ENCODE measurements at places on chromosomes 3 and 15. TPM values are rescaled to one million over a fixed set of nuclear protein-coding genes. Genes with fewer than 3 reads are reported as not detected.

- DNase-seq = peak; percentile 85
These were observed 53.2 kb downstream of the LHFPL4 start for GRCh38 chr3:9500108-9501050.

GRCh38 chr3:46852839-46853355 lies 10.3 kb downstream of the MYL3 start:
- DNase-seq = peak; percentile 41

DNA sequence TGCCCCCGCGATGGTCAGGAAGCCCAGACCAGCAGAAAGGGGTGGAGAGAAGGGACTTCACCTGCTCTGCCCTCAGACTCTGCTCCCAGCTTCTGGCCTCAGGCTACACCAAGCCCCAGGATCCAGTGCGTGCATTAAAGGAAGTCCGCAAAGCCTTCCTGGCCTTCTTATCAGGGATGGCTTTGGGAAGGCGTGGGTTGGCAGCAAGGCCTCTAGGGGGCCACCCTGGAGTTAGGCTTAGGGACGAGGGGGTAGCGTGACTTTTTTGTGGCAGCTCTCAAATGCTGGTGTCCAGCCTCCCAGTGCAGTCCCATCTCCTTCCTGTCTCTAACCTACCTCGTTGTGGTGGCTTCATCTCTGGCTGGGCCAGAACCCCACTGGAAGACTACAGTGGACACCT lies 18.9 kb upstream of the RPL29 start:
- no peak for DNase-seq

GRCh38 chr3:145719114-145719513 lies 441.9 kb downstream of the PLOD2 start:
- DNase-seq = no peak

DNA sequence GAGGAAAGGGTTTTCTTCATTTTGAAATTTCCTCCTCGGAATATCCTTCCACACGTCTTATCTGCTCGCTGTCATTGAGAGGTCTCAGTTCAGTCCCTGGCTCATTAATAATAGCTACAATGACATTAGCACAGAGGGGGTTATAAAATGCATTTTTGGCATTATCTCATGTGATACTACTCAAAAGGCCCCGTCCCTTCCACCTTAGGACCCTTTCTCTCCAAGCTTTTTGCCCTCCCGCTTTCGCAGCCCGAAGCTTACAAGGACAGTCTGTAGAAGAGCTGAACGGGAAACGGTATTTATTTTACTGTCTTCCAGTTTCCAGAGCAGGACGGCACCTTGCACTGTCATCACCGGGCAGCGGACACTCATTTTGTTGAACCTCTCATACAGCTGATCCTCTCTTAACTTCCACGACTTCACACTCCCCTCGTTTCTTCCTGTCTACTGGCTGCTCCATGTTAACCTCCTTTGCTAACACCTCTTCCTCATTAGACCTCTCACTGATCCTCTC lies 5.6 kb upstream of the PLEKHO2 start:
- DNase-seq = no peak

- DNase-seq = no peak
These were observed 107.3 kb upstream of the LPP start for GRCh38 chr3:188046561-188047211.

DNA sequence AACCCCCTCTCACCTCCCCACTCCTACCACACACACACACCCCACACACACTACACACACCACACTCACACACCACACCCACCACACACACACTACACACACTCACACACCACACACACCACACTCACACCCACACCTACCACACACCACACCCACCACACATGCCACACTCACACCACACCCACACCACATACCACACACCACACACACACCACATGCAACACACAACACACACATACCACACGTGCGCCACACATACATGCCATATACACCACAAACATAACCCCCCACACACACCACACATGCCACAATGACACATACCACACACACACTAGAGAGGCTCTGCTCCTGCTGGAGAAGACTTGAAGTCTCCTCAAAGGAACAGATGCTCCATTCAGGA lies 5.9 kb upstream of the ITPKA start:
- no peak for DNase-seq

GRCh38 chr3:194691481-194692283 lies 6.0 kb downstream of the FAM43A start:
- peak; percentile 83 for DNase-seq

DNA sequence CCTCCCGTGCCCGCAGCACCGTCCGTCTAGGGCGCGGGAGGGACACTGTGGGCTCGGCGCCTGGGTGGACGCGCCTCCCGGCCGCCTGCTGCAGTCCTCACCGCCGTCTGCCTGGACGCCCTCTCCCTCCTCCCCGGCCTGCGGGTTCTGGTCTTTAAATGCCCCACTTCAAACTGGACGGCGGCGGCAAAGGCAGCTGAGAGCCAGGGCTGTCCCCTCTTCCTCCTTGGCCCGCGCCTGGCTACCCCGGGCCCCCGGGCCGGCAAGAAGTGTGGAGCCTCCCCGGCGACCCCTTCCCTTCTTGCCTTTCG lies 426 bp downstream of the CBLB start:
- DNase-seq = peak; percentile 92

DNA sequence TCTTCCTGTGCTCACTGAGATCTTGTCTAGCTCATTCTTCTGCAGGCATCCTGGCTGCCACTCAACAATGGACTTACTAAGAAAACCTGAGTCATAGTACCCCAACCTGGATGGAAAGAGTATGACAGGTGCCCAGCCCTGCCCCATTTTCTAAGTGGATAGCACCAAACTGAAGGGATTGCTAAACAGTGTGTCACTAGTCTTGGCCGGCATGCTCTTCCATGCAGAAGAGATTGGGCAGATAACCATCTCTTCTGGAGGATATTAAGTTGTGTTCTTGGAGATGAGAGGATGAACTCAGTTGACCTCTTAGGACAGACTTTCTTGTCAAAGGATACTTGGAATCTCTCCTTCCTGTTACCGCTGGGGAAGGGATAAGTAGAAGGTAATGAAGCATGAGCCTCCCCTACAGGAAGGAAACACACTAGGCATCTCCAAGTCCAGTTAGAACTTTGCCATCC lies 797.5 kb downstream of the AGBL1 start:
- no peak for DNase-seq

CCDC54 gene
- total RNA-seq = not detected

FBLN2 gene
- 21.2 TPM for total RNA-seq

MUC4 gene
- total RNA-seq = not detected

NTRK3 gene
- total RNA-seq = 0.33 TPM

CHP1 gene
- 52.2 TPM for total RNA-seq

Measured in spleen (tissue), 13 donors.